ENCODE measurements at places on chromosomes 5 and 9.

DNA sequence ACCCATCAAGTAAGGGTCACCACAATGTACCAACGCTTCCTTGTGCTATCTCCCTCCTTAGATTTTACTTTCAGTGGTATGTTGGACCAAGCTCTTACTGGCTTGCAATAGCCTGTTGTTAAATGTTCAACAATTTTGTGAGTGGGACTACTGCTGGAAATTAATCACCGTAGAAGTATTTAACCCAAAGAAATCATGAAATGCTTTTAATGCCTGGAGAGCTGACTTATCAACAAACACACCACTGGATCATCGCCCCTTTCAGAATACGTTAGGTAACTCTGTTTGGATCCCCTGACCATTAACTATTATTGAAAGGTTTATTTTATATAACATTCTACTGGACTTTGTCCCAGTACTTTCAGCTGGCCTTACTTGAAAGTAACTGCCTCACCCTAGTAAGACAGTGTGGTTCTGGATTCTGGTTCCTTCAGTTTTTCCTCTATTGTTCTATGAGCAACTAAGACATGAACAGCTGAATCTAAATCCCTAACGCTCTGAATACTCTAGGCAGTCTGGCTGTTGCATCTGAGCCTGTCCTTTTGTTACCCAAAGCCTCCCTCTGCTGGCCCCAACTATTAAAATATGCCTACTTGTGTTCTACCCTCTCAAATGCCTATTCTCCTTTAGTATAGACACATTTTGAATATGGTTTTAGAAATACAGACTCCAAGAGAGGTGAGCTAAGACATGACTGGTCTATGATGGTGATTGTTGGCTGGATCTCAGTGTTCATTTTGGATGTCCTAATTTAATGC is 1203.4 kb upstream of the DMAC1 start:
- DNase-seq: no peak

DNA sequence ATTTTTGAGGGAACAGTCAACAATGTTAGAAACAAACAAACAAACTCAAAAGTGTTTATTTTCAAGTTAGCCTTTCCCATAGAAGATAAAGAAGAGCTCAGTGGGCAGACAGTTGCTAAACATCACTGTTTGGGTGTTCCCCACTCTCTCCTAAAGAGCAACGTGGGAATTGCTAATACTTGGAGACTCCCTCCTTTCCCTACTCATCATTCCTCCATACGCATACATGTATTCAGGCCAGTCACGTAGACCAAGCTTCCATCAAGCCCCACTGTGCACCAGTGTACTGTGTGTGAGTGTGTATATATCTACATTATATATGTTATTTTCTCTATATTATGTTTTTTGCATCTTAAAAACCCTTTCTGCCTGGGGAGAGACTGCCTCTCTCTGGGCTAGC is 115.0 kb upstream of the EGFLAM start:
- DNase-seq: no peak

GRCh38 chr9:14315875-14316601 is 2.1 kb upstream of the NFIB start:
- peak; percentile 46 for DNase-seq

GRCh38 chr5:55699041-55699688 is 13.0 kb downstream of the SLC38A9 start:
- no peak for DNase-seq

DNA sequence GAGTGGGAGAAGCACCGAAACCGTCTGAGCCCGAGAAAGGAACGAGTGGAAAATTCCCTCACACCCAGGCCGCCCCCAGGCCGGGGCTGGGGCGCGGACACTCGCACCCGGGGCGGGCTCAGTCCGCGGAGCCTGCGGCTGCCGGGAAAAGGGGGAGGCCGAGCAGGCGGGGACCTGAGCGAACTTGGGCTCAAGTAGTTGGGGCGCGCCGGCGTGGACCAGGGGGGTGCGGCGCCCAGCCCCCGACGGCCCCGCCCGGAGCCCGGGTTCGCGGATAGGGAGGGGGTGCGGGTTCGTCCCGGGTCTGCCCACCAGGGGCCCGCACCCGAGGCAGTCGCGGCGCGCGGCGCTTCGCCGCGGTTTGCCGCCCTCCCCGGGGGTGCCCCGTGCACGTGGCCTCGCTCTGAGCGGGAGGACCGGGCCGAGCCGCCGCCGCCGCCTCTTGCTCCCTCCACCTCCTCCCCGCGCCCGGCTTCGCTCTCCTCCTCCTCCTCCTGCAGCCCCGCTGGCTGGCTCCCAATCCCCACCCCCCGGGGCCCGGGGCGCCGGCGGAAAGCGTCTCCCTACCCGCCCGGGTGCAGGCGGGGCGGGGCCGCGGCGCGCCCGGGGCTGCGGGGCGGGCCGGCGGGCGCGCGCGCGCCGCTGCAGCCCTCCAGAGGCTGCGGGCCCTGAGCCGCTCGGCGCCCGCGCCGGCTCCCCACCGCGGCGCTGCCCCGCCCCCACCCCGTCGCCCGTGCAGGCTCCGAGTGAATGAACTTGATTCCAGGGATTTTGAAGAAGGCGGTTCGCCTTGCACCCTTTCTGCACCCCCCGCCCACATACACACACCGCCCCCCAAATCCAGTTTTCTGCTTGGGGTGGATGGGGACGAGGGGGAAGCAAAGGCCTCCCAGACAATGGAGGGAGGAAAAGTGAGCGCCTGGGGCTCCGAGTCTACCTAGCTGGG is 1.3 kb upstream of the NFIB start:
- DNase-seq: peak; percentile 77

DNA sequence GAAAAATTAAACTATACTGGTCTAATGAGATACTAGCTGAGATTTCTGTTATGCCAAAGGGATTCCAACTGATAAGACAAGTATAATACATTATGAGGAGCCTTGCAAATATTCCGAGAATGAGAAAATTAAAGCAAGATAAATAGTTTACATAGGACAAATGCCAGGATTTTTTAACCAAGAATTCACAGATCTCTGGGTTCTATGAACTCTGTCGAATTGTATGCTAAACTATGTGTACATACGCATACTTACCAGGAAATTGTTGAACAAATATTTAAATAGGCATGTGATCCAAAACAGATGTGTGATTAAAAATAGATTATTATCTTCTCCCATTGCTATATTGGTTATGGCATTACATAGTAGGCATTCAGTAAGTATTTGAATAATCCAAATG is 616.6 kb downstream of the GABRG2 start:
- no peak for DNase-seq

DNA sequence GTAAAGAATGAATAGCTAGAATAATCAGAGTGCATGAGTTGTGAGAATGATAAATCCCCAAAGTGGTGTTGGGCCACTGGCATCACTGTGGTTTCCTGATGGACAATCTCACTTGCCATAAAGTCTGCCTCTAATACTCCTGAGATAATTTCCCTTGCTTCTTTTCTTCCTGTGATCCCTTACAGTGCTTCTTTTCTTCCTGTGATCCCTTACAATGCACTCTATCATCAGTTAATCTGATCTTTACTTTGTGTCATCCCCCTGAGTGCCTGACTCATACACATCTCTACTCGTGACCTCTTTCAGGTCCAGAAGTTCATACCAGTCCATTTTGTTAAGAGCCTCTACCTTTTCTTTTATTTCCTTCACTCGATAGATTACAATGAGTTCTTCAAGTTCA is 418.3 kb downstream of the HCN1 start:
- no peak for DNase-seq

GRCh38 chr5:15365070-15365469 is 134.9 kb upstream of the FBXL7 start:
- no peak for DNase-seq

GRCh38 chr5:38573521-38573920 is 17.1 kb upstream of the LIFR start:
- no peak for DNase-seq

- DNase-seq: no peak
These were observed 70.6 kb upstream of the ANKH start for GRCh38 chr5:14942212-14942611.
